NCI-H2029 (cell line): ENCODE measurements at places on chromosomes 3 and 15.

DNA sequence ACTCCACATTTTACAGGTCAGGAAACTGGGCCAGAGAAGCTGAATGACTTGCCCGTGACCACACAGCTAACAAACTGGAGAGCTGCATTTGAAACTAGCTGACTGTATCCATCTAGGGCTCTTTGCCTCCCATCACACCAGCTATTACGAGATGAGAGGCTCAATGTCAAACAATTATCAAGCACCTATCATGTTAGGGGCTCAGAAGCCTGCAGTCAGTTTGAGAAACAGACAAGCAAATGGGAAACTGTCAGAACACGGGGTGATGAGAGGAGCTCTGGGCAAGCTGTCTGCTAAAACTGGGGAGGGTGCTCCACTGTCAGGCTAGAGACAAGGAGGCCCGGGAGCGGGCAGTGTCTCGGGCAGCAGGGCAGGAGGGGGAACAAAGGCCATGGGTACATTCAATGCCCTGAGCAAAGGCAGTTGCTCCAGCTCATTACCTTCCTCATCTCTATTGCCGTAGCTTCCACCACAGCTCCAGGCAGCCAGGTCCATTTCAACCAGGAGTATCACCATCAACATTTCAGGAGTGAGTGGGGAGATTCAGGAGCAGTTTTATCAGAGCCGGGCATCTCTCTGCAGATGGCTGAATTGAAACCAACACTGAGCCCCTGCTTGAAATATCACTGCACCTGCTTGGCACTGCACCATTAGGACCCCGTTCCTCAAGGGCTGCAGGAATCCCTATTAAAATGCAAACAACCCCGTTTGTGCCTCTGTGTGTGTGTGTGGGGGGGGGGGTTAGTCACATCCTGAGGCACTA lies 122.6 kb downstream of the RAB11A start:
- peak; percentile 42 for DNase-seq

DNA sequence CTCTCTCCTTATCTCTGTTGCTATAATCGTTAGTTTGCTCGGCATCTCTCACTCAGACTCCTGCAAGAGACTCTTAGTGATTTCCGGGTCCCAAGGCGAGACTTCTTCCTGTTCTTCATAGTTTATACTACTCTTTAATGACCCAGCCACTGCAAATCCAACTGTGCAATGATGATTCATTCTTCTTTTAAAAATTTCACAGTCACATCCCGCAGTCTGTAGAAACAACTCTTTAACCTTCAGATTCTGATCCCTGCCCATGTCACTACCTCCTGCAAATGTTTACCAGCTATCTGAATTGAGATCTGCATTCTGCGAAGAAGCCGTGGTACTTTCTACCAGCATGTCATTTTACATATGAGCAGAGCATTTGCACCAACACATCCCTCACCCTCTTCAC lies 2.8 kb upstream of the VGLL3 start:
- no peak for DNase-seq

- DNase-seq, result no peak
These were observed 245.2 kb upstream of the LYSMD4 start for GRCh38 chr15:99978426-99978825.

DNA sequence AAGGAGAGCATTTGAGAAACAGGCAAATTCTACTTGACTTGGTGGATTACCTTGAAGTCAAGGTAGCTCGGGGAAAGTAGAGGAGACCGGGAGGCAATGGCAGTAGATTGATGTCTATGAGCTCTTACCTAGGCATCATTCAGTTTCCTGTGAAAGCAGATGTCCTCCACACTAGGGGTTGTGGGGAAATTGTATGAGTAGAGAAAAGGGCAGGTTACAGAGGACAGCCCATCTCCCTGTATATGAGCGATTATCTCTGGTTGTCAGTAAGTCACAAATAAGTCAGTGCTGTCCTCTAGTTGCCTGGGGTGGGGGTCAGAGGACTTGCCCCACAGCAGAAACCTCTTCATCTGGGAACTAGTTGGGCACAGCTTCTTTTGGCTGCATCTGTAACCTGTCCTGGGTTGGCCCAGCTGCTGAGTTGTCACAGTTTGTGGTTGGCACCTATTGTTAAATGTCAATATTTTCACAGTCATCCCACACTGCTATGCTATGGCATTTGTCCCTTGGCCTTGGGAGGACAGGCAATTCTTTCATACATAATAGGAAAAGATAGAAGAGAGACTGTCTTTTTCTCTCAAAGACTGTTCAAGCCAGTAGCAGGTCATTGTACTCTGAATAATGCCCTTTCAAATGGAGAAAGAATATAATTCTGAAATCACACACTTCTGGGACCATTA lies 53.6 kb upstream of the LRRFIP2 start:
- no peak for DNase-seq

GRCh38 chr15:76823890-76824289 lies 81.2 kb downstream of the SCAPER start:
- peak; percentile 57 for DNase-seq

- no peak for DNase-seq
These were observed 48.4 kb downstream of the DNAH1 start for GRCh38 chr3:52364322-52365035.

DNA sequence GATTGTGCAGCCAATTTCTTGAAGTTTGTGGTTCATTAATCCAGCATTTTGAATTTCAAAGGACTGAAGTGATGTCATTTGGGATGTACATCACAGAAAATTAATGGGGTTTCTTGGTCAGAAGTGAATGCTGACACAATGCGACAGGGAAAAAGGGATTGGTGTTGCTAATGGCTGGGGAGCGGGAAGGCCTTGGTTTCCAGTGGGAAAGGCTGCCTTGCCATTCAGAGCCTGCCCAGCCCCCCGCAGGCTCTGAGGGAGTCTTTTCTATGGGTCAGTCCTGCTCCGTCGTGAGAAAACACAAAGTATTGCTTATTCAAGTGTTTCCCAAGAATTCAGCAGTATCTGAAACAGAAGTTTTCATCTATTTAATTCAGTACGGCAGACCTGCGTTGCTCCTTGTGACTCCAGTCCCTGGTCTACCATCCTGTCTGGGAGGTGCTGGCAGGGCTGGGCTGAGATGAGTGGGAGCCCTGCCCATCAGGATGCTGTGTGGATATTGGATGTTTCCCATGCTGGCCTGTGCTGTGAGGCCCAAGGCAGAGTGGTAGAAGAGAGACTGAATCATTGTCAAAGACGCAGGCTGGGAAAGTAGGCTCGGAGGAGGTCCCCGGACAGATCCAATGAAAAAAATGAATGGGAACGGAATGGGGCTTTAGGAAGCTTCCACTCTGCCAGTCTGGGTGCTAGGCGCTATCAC lies 111.2 kb upstream of the KLHL25 start:
- DNase-seq, result no peak

DNA sequence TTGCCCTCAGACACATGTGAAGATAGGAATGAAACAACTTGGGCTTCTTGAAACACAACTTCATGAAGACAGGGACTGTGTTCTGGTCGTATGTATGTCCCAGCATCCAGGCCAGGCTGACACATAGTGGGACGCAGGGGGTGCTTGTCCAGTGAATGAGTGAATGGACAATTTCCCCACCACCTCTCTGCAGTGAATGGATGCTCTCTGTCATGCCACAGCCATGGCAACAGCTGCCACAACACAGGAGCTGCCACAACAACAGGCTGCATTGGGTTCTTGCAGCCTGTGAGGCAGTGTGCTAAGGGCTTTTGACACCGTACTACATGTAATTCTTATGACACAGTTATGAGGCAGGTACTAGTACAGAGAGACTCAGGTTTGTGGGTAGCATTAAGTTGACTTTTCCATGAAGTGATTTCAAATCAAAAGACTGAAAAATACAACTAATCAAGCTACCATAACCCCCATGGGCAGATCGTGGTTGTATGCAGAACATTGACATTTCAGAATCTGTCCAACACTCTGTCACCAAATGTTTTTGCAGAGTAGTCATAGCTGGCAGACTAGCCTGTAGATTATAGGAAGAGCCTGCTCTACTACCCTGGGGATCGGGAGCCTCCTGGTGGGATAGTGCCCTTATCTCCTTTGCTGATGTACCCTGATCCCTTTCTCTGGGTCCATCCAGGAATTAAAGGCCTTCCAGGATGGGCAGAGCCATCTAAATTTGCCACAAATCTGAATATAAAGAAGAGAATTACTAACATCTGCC lies 40.8 kb downstream of the CLSTN2 start:
- no peak for DNase-seq

GRCh38 chr3:112874725-112875124 lies 28.1 kb upstream of the CD200R1L start:
- no peak for DNase-seq

DNA sequence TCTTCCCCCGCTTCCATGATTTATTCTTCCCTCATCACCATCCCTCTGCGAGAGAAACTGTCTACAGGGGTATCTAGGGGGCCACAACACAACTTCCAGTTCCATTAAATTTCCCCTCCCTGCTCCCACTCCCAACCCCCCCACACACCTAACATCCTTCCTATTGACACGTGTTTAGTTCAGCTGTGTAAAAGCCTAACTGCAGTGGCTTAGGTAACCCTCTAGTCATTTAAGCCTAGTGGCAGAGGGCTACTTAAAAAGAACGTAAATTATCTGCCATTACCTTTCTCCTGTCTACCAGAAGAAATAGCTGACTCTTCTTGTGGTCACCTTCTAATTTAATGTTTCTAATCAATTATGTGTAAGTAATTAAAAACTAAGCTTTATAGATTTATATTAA lies 56.3 kb downstream of the ZNF148 start:
- DNase-seq, result no peak

GRCh38 chr3:121998030-121998580 lies 23.9 kb downstream of the ILDR1 start:
- no peak for DNase-seq

DNA sequence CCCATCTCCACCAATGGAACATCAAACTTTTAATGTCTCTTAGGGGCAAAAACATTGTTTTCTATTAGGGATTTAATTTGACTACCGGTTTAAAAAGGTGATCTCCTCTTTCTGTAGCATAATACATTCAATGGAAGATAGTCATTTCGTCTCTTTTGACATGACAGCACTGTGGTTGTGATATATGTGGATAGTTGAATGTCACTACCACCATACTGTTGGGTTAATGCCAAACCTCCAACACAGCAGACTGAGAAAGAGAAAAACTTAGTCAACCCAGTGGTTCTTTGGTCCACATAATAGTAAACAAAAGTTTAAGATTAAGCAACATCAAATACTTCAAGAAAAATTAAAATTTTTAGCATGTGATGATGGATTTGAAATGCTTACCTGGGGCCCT lies 530.4 kb downstream of the AGBL1 start:
- no peak for DNase-seq

DNA sequence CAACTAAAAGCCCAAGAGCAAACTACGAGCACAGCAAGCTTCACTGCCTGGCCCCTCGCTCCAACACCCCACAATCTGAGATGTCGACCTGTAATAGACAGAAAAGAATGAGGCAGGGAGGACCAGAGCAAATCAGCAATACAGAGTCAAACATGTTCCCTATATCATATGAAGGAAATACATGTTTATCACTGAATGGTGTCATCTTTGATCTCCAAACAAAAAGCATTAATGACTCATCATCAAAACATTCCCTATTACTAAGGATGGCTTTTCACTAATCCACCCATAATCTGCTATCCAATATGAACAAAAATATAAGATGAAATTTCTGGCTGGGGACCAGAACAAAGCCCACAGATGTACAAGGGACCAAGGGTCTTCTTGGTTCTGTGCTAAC lies 34.7 kb downstream of the MYO5A start:
- DNase-seq, result no peak

DNA sequence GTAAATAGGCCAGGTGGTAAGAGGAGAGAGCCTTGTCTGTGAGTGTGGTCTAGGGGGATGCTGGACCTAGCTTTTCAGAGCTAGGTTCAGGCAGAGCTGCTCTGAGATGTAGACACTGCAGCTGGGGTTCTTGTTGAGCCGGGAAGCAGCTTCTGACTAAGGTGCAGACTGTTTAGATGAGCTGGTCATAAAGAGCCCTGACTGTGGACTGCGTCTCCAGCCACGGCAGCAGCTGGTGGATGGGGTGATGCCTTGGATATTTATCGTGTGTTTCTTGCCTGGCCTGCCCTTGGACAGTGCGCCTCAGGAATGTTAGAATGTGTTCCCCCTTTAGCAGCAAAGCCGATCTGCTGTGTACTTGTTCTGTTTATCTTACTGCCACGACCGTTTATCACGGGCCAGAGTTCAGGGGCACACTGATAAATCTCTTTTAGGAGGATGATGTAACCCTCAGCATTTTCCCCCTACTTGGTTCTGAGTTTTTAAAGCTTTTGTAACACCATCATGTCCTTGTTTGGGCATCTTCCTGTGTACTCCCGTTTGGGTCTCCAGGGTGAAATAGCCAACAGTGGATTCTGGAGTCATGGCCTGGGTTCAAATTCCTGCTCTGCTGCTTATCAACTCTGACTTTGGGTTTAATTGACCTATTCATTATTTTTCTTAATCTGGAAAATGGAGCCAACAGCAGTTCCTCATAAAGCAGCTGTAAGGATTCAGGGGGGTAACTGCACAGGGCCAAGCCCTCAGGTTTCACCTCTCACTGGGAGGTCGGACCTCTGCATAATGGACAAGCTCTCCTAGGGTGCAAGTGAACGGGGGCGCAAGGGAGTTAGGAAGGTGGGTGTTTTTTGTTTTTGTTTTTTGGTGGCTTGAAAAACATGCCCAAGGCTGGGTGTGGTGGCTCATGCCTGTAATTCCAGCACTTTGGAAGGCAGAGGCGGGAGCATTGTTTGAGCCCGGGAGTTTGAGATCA lies 51.4 kb downstream of the FLNB start:
- DNase-seq, result no peak

GRCh38 chr15:96274698-96275097 lies 55.8 kb upstream of the NR2F2 start:
- no peak for DNase-seq
